ENCODE measurements at places on chromosomes 5 and 9.

- DNase-seq: no peak
These were observed 556.3 kb upstream of the RGMB start for GRCh38 chr5:98217138-98217537.

DNA sequence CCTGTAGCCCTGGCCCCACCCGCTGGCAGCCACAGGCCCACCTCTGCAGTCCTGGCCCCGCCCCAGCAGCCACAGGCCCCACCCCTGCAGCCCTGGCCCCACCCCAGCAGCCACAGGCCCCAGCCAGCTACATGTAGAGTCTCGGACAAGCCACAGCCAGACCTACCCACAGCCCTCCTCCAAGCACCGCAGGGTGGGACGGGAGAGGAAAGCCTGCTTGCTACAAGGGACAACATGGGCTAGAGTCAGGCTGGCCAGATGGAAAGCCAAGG is 49.5 kb upstream of the SARDH start:
- DNase-seq: no peak

DNA sequence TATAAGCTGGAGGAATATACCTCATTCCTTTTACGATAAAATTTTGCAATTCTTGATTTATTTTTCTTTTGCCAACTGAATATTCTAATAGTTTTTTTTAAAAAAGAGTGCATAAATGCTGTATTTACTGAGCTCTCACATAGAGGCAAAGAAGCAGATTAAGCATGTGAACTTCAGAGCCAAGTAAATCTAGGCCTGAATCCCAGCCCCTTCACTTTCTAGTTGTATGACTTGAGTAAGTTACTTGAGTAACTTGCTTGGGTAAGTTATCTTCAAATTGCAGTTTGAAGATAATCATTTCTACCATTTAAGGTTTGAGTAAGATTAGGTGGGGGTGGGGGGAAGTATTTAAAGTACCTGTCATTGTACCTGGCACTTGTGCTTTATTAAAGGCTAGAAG is 21.8 kb downstream of the LURAP1L start:
- no peak for DNase-seq

DNA sequence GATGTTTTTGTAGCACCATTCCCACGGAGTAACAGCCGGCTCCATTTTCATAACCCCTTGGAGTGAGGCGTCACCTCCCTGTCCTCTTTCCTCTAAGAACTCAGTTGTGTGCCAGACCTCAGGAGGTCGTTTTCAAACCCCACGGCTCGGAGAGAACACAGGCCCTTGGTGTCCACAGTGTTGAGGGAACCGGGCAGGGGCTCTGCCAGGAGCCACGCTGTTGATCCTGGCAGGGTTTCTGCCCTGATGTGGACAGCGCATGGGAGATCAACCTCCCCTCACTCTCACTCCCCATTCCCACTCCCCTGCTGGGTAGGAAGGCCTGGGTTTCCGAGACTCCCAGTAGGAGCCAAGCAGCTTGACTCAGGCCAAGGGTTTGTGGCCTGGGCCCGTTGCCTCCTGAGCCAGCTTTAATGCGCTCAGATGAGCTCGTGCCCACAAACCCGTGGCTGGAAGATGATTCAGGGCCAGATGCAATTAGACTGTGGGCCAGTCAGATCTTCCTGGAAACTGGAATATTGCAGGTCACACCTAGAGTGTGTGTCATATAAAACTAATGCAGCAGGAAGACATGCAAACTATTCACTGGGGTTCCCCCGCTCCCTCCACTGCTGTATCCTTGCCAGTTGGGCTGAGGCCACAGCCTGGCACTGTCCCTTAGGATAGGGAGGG is 133.4 kb downstream of the SLC12A2 start:
- no peak for DNase-seq

DNA sequence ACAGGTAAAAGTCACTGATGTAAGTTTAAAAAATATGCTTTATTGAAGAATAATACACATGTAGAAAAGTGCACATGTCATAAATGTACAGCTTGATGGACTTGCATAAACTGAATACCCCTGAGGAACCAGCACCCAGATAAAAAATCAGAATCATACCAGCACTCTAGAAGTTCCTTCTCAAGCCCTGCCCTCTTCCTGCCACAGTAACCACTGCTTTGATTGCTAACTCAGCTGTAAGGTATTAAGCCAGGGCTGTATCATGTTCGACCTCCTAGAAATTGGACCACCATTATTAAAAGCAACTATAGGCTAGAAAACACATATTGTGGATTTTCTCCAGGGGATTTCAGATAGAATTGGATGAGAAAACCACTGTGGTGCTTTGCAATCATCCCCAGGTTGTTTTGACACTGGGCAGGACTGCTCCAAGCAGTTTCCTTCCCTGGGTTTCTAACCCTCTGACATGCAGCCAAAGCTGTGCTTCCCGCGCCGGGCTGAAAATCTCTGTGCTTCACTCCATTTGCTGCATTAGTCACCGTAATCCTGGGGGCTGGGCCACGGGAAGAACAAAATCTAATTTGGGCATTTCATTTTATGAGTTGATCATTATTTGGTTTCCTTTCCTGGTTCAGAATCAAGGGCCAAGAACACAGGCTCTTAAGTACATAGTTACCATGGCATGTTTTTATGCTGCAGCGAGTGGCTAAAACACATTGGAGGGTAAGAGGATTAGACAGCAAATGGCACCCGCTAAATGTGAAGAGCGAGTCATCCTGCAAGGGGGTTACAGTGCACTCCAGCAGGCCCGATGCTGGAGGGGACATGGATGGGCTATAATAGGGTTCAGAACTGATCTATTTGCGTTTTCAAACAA is 139.4 kb upstream of the IL12B start:
- DNase-seq: no peak

GRCh38 chr9:117678871-117679270 is 25.3 kb upstream of the TLR4 start:
- no peak for DNase-seq

- no peak for DNase-seq
These were observed 139.8 kb downstream of the GAS1 start for GRCh38 chr9:86807367-86807976.

GRCh38 chr5:172556262-172556661 is 84.8 kb upstream of the NEURL1B start:
- DNase-seq: no peak

DNA sequence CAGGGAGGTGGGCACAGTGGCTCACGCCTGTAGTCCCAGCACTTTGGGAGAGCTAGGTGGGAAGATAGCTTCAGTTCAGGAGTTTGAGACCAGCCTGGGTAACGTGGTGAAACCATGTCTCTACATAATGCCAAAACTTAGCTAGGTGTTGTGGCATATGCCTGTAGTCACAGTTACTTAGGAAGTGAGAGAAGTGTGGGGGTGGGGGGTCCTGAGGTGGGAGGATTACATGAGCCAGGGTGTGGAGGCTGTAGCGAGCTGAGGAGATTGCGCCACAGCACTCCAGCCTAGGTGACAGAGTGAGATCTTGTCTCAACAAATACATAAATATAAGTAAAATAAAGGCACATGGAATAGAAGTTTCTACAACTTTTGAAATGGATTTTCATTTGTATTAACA is 23.1 kb downstream of the VCAN start:
- no peak for DNase-seq

- DNase-seq: peak; percentile 84
These were observed 467 bp upstream of the PHF19 start for GRCh38 chr9:120877276-120878034.

GRCh38 chr9:83714329-83714728 is 6.6 kb upstream of the UBQLN1 start:
- DNase-seq: no peak

- no peak for DNase-seq
These were observed 77.3 kb upstream of the SREK1 start for GRCh38 chr5:66066826-66067225.
